Activated T-helper 1 cell treated with anti-CD3 and anti-CD28 coated beads, Interleukin-12 subunit alpha, Interleukin-12 subunit beta, Interleukin-2, Interleukin-4 antibody, amounts not matched to agents 30 ng/mL and 10 ng/mL and 1 ng/mL, durations not matched to agents 14 hours and 24 hours and 36 hours (primary cell): ENCODE measurements at places on chromosomes 5 and 9. TPM values are rescaled to one million over a fixed set of nuclear protein-coding genes. Genes with fewer than 3 reads are reported as not detected.
A peak's percentile ranks its signal among the peaks of the same experiment; 100 is the strongest.

GMCL2 gene
- total RNA-seq = not detected in 2 replicates

CDC25C gene
- 5.3 and 5.6 TPM in 2 replicates for total RNA-seq

ELOVL7 gene
- 0.34 and 0.49 TPM in 2 replicates for total RNA-seq

HK3 gene
- 0.44 and 0.51 TPM in 2 replicates for total RNA-seq

PCSK5 gene
- total RNA-seq = 3.3 and 3.7 TPM in 2 replicates

CYLC2 gene
- total RNA-seq = not detected in 2 replicates

DNA sequence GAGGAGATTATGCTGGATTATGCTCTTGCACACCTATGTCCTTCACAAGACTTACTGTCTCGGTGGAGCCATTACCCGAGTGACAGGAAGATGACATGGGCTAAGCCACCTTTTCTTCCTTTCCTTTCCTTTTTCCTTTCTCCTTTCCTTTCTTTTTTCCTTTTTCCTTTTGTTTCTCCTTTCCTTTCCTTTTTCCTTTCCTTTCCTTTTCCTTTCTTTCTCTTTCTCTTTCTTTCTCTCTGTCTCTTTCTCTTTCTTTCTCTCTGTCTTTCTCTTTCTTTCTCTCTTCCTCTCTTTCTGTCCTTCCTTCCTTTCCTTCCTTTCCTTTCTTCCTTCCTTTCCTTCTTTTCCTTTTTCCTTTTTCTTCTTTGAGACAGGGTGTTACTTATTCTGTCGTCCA is 202.5 kb downstream of the ARHGEF28 start:
- no peak for DNase-seq

- no peak for DNase-seq
Measured at GRCh38 chr5:176719113-176719739, 71.9 kb downstream of the TSPAN17 start.

DNA sequence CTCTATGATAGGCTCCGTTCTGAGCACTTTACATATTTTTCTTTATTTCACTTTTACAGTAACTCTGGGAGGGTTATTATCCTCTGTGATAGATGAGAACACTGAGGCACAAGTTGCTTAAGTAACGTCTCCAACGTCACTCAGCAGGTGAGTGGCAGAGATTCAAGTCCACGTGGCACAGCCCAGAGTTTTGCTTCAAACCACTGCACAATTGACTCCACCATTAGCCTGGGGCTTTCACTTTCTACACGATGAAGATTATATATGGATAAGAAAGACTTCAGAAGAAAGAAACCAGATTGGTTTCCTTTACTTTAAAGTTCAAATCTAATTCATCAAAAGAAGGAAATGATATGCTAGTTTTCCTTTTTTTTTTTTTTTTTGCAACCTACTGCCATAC is 245.9 kb downstream of the SYK start:
- DNase-seq = peak; percentile 37

DNA sequence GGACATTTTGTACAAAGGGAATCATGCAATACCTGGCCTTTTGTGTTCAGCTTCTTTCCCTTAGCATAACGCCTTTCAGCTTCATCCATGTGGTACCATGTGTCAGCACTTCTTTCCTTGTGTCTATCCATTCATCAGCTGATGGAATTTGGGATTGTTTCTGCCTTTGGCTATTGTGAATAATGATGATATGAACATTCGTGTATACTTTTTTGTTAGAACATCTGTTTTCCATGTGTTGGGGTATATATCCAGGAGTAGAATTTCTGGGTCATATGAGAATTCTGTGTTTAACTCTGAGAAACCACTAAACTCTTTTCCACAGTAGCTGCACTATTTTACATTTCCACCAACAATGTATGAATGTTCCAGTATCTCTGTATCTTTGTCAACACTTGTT is 14.8 kb upstream of the PRRC2B start:
- no peak for DNase-seq

DNA sequence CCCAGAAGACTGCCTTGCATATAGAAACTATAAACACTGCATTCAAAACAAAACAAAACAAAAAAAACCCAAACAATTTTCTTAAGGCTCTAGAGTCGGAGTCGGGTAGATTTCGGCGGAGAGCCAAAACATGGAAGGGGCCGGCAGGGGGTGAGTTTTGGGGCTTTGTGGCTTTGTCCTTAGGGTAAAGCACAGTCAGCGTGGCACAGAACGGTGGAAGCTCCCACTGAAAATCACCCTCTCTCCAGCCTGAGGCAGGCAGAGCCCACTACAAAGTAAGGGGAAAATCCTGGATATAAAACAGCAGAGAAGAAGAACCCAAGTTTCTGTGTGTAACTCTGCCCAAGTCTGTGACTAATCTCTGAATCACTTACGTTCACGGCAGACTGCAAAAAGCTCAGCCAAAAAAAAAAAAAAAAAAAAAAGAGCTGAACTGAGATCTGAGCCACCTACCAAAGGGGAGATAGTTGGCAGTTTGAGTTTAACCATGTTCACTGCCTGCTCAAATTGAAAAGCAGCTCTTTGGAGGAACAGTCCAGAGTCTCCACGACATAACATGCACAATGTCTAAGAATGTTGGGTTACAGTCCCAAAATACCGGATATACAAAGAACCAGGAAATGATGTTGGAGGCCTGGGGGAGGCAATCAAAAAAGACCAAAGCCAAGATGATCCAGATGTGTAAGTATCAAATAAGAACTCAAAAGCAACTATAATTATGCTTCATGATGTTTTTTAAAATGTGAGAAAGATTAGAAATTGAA is 26.6 kb upstream of the OR2K2 start:
- DNase-seq = no peak

- no peak for DNase-seq
Measured at GRCh38 chr5:138468133-138468965, 3.1 kb downstream of the EGR1 start.

DNA sequence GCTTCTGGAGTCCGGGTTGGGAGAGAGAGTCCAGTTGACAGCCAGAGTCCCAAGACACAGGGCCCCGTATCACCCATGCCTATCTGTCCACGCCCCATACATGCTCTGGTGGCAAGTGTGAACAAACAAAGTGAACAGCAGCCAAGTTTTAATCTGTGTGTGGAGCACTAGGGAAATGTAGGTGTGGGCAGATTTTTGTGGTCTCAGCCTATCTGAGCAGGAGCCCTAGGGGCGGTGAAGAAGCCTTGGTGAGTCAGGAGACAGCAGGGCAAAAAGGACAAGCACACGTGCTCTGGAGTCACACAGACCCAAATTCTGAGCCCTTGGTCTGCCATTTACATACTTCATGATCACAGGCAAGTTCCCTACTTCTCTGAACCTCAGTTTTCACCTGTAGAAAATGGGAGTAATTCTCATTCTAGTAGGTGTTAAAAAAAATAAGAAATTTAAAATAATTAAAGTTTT is 23.2 kb downstream of the EGR1 start:
- no peak for DNase-seq

DNA sequence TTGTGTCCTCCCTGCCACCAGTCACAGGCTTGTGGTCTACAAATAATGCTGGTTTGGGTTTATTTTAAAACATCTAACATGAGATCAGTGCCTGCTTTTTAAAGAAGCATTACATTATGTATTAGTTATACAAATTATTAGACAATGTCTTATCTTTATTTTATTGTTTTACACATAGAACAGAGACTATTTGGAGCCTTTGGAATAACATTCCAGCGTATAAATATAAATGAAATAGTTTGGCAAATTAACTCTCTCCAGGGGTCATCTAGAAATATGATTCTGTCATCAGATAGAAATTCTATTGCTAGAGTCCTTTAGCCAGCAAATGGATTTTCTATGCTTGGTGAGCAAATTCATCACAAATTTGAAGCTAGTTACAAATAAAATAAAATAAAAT is 22.4 kb downstream of the MAP1B start:
- DNase-seq = no peak
